Right ventricle myocardium superior (tissue), 1 donor: ENCODE measurements at places on chromosomes 4 and X. TPM values are rescaled to one million over a fixed set of nuclear protein-coding genes. Genes with fewer than 3 reads are reported as not detected.

The TEX13D gene
- not detected for total RNA-seq

DNA sequence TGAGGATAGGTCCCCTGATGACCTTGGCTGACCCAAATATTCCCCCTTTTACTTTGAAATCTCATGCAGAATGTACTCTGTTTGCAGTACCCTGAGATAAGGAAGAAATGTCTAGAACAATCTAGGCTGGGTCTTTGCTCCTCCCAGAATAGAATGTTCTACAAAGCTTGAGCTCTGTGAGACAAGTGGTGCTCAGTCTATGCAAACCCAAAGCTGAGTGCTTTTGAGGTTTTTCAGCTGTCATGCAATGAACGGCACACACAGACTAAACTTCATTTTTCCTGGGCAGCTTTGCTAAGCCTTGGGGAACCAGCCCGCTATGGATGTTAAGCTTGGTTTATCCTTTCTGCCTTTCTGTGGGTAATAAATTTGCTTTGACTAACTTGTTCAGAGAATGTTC lies 513.6 kb downstream of the FAT4 start:
- DNase-seq: no peak

DNA sequence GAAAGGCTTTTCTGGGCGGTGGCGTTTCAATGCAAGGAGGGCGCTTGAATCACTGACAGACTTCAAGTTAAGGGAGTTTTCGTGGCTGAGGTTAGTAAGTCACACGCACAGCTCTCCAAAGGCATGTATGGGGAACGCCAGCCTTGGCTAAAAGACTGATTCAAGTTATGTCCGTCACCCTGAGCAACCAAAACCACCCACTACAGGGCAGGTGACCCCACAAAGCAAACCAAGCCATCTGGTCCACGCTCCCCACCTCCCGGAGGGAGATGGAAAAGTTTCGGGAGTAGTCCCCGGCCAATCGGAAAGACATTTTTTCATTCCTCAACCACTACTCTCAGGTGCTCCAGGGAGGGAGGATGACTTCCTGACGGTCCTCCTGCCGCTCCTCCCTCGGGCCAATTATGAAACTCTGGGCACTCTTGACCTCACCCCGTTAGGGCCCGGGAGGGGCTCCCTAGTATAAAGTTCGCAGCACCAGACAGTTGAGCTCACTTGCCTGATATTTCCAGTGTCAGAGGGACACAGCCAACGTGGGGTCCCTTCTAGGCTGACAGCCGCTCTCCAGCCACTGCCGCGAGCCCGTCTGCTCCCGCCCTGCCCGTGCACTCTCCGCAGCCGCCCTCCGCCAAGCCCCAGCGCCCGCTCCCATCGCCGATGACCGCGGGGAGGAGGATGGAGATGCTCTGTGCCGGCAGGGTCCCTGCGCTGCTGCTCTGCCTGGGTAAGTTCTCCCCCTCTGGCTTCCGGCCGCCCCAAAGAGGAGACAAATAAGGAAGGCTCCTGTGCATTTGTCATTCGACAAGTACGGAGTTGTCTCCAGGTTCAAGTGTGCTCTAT lies at the start of gene EREG:
Gene EREG, plus strand, starts transcription at position 494 of the 840 bp plus-strand sequence. Its CDS starts 164 bp downstream, at position 658.
- DNase-seq: peak; percentile 53

GRCh38 chr4:98845960-98846359 lies 83.0 kb downstream of the EIF4E start:
- DNase-seq: no peak

DNA sequence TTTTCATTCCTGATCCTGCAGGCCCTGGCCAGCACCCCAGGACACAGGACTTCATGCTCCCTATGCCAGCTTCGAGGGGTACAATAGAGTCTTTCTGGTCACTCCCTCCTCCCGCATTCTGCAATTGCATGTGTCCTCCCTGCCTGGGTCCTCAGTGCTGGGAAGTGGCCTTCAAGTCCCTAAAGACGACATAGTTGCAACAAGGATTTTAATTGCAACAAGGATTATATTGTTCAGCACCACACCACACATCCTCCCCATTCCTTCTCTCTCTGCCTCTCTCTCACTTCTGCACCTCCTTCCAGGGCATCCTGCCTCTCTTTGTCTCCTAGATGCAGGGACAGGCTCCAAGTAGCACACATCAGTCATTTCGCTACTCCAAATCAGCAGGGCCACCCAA lies 25.5 kb downstream of the SCD5 start:
- no peak for DNase-seq

DNA sequence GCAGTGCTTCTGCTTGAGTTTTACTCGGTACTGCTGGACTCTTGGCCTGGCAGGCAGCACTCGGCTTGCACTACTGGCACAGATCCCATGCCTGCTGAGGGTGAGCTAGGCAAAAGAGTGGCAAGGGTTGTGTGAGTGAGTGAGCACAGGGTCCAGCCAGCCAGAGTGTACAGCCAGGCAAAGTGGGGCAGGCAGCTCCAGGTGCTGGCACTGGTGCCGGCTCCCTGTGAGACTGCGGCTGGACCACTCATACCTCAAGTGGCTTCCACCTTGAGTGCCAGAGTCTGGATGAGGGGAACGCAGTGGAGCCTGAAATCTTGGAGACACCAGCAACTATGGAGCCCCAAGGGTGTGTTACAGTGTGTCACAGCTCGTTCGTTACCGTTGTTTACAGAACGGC lies 1451.9 kb upstream of the AGA start:
- no peak for DNase-seq
